Astrocyte (in vitro differentiated cells and primary cell): ENCODE measurements at places on chromosomes 13 and 19. TPM values are rescaled to one million over a fixed set of nuclear protein-coding genes. Genes with fewer than 3 reads are reported as not detected.
A peak's percentile ranks its signal among the peaks of the same experiment; 100 is the strongest.

DNA sequence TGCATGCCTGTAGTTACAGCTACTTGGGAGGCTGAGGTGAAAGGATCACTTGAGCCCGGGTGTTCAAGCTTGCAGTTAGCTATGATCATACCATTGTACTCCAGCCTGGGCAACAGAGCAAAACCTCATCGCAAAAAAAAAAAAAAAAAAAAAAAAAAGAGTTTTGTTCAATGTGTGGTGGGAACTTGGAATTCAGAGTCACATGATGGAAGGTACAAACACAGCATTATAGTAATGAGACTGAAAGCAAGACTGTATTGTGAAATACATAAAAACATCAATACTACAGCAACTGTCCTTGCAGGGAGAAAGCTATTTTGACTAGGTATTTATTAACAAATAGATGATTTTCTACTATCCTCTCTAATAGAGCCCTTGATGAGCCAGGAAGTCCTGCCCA, 393.2 kb downstream of the DLEU7 start:
- H3K4me1 ChIP-seq: no peaks in the 10 kb centered on the region
- H3K36me3 ChIP-seq: no peaks in the 10 kb centered on the region
- H3K27ac ChIP-seq: no peak overlapping the region
- no peak for DNase-seq
- H3K4me3 ChIP-seq: no peak overlapping the region

ATP4B gene
- not detected in 2 replicates for total RNA-seq

ADPRHL1 gene
- total RNA-seq: 2.5 and 3.1 TPM in 2 replicates

DNA sequence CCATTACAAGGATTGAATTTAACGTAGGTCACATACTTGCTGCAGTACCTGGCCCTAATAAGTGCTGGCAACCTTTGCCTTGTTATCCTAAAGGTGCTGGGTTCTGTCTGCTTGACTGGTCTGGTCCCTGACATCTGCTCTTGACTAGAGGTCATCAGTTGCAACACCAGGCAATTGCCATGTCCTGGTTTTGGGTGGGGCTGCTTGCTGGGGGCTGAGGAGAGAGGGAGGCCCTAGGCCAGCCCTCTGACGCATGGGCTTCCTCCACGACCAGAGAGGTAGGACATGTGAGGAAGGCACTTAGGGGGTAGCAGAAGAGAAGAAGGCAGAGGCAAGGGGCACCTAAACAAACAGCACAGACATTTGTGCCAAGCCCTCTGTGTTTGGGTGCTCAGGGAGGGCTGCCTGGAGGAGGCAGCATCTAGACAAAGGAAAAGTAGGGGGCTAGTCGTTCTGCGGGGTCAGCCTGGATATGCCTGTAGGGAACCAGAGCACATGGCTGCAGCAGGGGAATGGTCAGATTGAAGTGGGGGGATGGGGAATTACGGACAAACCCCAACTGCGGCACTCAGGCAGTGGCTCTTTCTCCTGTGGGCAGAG, 21.7 kb downstream of the VSTM2B start:
- no peaks in the 10 kb centered on the region for H3K27me3 ChIP-seq
- H3K36me3 ChIP-seq: no peaks in the 10 kb centered on the region
- H3K27ac ChIP-seq: no peak overlapping the region
- no peak overlapping the region for H3K4me3 ChIP-seq
- H3K4me1 ChIP-seq: no peaks in the 10 kb centered on the region
- no peak for DNase-seq

CCDC169 gene
- 0.62 and 0.98 TPM in 2 replicates for total RNA-seq

C5AR1 gene
- total RNA-seq: 4.6 and 5.2 TPM in 2 replicates

DNA sequence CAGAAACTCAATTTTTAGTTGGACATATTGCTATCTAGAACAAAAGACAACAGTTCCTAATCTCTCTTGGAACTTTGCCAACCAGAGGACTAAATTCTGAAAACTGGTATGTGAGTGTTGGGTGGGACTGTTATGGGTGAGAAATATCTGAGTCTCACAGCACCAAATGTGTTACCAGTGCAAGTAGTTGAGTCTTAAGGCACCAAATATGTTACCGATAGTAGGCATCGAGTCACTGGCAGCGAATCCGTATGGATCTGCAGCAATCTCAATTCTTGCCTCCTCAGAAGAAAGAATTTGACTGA, 575.2 kb downstream of the DACH1 start:
- H3K4me3 ChIP-seq: no peak overlapping the region
- no peak overlapping the region for H3K27ac ChIP-seq
- DNase-seq: no peak
- H3K27me3 ChIP-seq: no peaks in the 10 kb centered on the region
- H3K36me3 ChIP-seq: no peaks in the 10 kb centered on the region

- no peak for DNase-seq
- no peaks in the 10 kb centered on the region for H3K27me3 ChIP-seq
- H3K27ac ChIP-seq: no peak overlapping the region
- H3K36me3 ChIP-seq: peaks cover 6% of the 10 kb centered on the region
- H3K4me1 ChIP-seq: peaks cover 32% of the 10 kb centered on the region
- no peak overlapping the region for H3K4me3 ChIP-seq
Measured at GRCh38 chr19:46718157-46718933, 1.4 kb upstream of the PRKD2 start.

- H3K4me3 ChIP-seq: no peak overlapping the region
- H3K36me3 ChIP-seq: no peaks in the 10 kb centered on the region
- H3K27me3 ChIP-seq: peaks cover 3% of the 10 kb centered on the region
- DNase-seq: no peak
- H3K27ac ChIP-seq: no peak overlapping the region
Measured at GRCh38 chr13:36758345-36758744, 60.7 kb upstream of the RFXAP start.

DNA sequence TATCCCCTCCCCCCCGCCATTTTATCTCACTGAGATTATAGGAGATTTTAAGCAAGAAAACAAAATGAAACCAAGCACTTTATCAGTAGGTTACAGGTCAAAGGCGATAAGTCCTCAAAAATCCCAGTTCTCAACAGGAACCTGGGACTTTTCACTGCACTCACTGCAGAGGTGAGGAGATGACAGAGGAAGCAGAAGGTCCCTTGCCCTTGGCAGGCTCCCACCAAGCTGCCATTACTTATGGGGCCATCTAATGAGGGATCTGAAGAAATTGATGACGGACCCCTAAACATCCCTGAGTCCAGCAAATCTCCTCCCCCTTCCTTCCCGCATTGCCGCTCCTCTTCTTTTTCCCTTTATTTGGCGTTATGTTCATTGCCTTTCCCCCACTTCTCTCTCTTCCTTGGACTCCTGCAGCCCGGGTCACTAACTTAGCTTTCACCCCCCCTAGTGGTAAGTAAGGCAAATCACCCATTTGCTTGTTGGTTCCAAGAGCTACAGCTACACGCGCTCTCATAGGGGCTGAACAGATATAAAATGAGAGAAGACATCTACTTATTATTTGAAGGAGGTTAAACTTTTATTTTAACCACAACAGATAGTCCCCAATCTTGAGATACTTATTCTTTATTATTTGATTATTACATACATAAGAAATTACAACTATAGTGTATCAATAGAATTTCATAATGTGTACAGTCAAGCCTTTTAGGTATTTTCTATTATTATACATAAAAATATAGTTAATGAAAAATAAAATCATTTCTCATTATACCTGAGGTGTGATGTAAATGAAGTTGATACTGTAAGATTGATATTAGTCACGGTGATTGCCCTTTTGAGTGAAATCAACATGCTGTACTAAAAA, 52.0 kb upstream of the ARGLU1 start:
- H3K27me3 ChIP-seq: no peaks in the 10 kb centered on the region
- DNase-seq: peak; percentile 45
- peaks cover 5% of the 10 kb centered on the region for H3K4me1 ChIP-seq
- H3K27ac ChIP-seq: no peak overlapping the region
- no peaks in the 10 kb centered on the region for H3K36me3 ChIP-seq
- no peak overlapping the region for H3K4me3 ChIP-seq

- no peaks in the 10 kb centered on the region for H3K4me1 ChIP-seq
- no peak overlapping the region for H3K27ac ChIP-seq
- H3K36me3 ChIP-seq: peaks cover 17% of the 10 kb centered on the region
- peak; percentile 15 for DNase-seq
- no peak overlapping the region for H3K4me3 ChIP-seq
Measured at GRCh38 chr19:964761-965694, 19.1 kb upstream of the WDR18 start.
